ENCODE measurements at places on chromosomes 5 and 9.

GRCh38 chr9:109956717-109957440 is 176.9 kb downstream of the PALM2AKAP2 start:
- no peak for DNase-seq

- no peak for DNase-seq
These were observed 16.3 kb upstream of the SEMA5A start for GRCh38 chr5:9562141-9562540.

GRCh38 chr9:37710046-37710445 is 43.6 kb upstream of the TRMT10B start:
- no peak for DNase-seq

DNA sequence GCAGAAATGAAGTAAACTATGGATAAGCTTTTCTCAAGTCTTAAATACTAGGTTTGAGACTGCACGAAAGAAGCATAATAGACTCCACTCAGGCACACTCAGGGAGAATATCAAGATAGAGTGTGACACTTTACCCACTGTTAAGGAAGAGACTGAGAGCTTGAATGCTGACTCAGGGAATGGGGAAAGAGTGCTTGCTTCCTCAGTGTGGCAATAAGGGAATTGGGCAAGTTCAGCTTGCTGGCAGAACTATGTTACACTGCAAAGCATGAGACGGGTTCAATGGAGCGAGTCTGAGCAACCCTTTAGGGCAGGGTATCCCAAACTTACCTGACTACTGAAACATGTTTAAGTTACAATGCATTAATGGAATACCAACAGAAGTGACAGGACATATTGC is 237.7 kb upstream of the MEF2C start:
- DNase-seq, result no peak

DNA sequence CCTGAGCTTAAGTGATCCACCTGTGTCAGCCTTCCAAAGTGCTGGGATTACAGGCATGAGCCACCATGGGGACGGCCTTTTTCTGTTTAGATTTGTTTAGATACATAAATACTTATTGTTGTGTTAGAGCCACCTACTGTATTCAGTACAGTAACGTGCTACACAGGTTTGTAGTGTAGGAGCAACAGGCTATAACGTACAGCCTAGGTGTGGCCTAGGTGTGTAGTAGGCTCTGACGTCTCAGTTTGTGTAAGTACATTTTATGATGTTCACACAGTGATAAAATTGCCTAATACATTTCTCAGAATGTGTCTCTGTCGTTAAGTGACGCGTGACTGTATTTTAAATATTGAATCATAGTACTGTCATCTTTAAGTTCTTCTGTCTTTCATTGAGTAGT is 84.1 kb downstream of the MELK start:
- DNase-seq, result no peak

GRCh38 chr5:151847871-151848270 is 76.1 kb downstream of the G3BP1 start:
- no peak for DNase-seq

GRCh38 chr5:134101686-134102439 is 12.6 kb upstream of the TCF7 start:
- no peak for DNase-seq

DNA sequence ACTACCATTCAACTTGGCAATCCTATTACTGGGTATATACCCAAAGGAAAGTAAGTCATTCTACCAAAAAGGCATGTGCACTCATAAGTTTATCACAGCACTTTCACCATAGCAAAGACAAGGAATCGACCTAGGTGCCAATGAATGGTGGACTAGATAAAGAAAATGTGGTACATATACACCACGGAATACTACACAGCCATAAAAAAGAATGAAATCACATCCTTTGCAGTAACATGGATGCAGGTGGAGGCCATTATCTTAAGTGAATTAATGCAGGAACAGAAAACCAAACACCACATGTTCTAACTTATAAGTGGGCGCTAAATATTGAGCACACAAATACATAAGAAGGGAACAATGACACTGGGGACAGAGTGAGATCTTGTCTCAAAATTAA is 65.8 kb upstream of the SUB1 start:
- no peak for DNase-seq

DNA sequence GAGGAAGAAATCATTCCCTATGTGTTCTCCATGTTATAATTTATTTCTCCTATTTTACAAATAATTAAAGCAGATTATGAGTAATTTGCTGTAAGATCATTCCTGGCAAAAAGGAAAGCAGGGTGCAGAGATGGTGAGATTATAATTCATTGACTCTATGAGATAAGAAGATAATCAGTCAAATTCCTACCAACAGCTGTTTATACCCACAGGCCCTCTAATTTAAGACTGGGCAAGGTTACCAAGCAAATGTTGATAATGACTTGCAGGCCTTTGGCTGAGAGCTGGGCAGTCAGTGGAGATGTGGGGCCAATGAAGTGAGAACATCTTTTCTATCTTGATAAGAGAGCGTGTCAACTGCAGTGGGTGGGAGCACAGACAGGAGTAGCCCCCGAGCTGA is 222.7 kb downstream of the ICE1 start:
- DNase-seq, result no peak

All from NCI-H2107 (cell line).